Neuronal stem cell (in vitro differentiated cells): ENCODE measurements at places on chromosomes 2 and 18.
A peak's percentile ranks its signal among the peaks of the same experiment; 100 is the strongest.

- peaks cover 13% of the 10 kb centered on the region for H3K4me1 ChIP-seq
- H3K4me3 ChIP-seq, result peak overlapping the region; percentile 82
- no peaks in the 10 kb centered on the region for H3K27me3 ChIP-seq
- DNase-seq, result no peak
Observed at GRCh38 chr2:54560146-54560881, 104.2 kb downstream of the SPTBN1 start.

- no peak for DNase-seq
- H3K4me1 ChIP-seq, result no peaks in the 10 kb centered on the region
- no peak overlapping the region for H3K27ac ChIP-seq
- no peak overlapping the region for H3K4me3 ChIP-seq
Observed at GRCh38 chr2:76391678-76392077, 681.0 kb upstream of the GCFC2 start.

DNA sequence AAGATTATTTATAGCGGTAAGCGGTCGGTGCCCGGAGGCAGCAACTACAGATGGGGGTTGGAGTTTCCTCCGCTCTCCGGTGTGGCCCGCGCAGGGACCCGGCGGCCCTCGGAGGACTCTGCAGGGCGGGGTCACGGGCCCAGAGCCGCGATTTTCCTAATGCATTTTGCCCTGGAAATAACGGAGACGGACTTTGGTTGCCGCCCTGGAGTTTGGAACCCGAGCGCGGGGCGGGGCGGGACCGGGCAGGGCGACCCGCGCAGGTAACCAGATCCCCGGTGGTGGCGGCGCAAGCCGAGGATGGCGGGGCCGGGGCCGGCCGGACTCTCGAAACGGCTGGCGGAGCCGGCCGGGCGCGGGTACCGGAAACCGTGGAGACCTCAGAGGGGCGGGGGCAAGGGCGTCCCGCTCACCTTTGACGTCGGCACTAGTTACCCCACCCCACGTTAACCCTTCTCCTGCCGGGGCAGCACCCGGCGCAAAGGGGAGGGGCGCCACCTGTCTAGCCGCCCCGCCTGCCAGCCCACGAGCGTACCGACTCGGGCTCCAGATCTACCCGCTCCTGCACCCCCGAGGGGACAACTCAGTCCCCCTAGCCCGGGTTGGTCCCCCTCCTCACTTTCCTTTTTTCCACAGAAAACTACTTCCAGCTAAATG lies 2.9 kb downstream of the CYP26B1 start:
- peaks cover 36% of the 10 kb centered on the region for H3K27me3 ChIP-seq
- H3K27ac ChIP-seq, result no peak overlapping the region
- no peaks in the 10 kb centered on the region for H3K36me3 ChIP-seq
- peak overlapping the region; percentile 20 for H3K4me3 ChIP-seq

DNA sequence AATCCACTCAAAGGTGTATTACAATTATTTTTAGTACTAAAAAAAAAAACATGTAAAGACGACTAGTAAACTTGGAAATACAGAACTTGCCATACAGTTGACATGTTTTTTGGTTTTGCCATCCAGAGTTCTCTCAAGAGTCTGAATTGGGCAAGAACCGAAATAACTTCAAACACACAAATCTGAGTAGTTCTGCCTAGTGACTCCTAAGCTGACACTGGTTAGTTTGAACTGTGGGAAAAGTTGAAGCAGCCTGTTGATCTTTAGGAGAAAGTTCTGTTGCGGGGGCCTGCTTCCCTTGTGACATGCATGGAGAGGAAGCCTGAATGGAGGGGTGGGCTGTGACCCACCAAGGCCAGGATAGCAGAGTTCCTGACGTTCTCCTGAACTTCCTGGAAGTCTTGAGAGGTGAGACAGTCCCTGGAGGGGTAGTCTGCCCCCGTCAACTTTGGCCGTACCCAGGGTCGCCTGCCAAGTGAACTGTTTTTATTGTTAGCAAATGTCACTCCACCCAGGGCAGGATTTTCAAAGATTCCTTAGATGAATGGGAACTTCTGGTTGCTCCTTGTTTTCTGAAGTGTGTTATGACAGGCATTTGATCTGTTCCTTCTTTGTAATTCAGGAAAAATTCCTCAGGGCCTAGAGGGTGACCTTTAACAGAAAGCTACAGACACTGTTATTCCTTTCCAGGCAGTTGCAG lies 85.6 kb upstream of the SPTBN1 start:
- H3K4me1 ChIP-seq, result peaks cover 11% of the 10 kb centered on the region
- H3K27me3 ChIP-seq, result no peaks in the 10 kb centered on the region
- no peaks in the 10 kb centered on the region for H3K36me3 ChIP-seq
- H3K4me3 ChIP-seq, result no peak overlapping the region
- DNase-seq, result no peak

DNA sequence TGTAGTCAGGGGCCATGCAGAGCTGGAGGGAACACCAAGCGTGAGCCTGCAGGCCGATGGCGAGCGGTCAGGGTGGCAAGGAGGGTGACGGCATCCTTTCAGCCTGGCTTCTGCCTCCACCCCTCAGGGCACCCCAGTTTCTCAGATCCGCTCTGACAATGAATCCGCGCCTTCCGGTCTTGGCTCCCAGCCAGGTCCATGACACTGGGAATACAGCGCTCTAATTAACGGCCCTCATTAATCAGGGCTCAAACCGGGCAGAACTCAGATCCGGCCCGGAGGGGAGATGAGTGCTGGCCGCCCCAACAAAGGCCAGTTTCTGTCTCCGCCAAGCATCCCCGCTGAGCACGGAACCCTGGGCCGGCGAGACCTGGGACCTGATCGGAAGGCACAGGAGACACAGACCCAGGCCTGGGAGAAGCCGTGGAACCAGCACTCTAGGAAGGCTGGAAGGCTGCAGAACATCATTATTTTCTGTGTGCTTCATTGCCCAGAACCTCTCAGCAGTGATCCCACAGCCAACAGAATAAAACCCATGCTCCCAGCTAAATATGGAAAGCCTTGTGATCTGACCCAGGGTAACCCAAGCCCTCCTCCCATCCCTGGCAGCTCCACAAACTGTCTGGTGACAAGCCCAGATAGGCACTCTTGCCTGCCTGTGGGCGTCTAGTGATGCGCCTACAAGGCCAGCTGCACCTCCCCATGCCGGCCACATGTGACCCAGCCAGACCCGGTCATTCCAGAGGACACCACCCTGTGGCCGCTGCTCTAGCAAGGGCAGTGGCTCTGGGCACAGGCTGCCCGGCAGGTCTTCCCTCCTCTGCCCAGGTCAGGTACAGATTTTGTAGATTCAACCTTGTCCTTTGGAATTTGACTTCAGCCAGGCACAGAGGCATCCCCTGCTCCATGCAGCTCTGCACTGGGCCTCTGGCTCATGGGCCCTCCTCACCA lies 438.7 kb upstream of the MYT1L start:
- peak overlapping the region; percentile 30 for H3K4me3 ChIP-seq
- H3K36me3 ChIP-seq, result no peaks in the 10 kb centered on the region
- no peak for DNase-seq
- no peaks in the 10 kb centered on the region for H3K4me1 ChIP-seq
- no peak overlapping the region for H3K27ac ChIP-seq

DNA sequence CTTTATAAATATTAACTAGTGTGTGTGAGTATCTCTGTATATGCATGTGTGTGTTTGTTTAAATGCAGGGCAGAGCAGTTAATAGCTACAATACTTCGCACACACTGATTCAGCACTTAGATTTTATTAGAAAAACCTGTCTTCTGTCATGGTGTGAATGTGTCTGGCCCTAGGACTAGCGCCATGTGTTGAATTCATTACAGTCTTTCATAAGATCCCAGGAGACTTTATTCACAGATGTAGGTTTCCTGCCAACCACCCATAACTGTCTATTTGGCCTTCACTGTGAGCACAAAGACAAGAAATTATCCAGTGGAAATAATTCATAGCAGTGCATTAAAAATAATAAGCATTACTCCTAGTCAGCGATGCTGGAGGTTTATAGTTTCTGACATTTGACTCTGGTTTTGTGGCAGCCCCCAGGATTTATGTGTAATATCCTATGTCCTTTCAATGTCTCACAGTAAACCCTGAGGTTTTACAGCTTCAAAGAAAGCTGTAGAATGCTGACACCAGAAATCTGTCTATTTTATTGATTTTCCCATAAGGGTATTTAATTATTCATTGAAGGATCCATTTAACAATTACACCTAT lies 93.9 kb downstream of the ZNF804A start:
- DNase-seq, result no peak
- no peak overlapping the region for H3K4me3 ChIP-seq
- no peak overlapping the region for H3K27ac ChIP-seq
